Upper lobe of right lung (tissue), 1 donor: ENCODE measurements at places on chromosomes 1 and 21. TPM values are rescaled to one million over a fixed set of nuclear protein-coding genes. Genes with fewer than 3 reads are reported as not detected.
A peak's percentile ranks its signal among the peaks of the same experiment; 100 is the strongest.

- H3K27me3 ChIP-seq: no peaks in the 10 kb centered on the region
- H3K4me3 ChIP-seq: peak overlapping the region; percentile 71
- H3K27ac ChIP-seq: peak overlapping the region; percentile 77
- H3K4me1 ChIP-seq: peaks cover 28% of the 10 kb centered on the region
- peaks cover 16% of the 10 kb centered on the region for H3K36me3 ChIP-seq
Observed at GRCh38 chr1:244050014-244050834, 859 bp upstream of the ZBTB18 start.

DNA sequence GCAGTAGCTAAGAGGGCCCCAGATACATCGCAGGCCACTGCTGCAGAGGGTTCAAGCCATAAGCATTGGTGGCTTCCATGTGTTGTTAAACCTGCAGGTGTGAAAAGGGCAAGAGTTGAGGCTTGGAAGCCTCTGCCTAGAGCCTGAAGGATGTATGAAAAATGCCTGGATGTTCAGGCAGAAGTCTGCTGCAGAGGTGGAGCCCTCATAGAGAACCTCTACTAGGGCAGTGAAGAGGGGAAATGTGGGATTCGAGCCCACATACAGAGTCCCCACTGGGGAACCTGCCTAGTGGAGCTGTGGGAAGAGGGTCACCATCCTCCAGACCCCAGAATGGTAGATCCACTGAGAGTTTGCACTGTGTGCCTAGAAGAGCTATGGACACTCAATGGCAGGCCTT is 30.6 kb upstream of the ADGRL4 start:
- H3K4me3 ChIP-seq: no peak overlapping the region
- H3K27ac ChIP-seq: no peak overlapping the region
- no peaks in the 10 kb centered on the region for H3K4me1 ChIP-seq

GRCh38 chr21:34992736-34993398 is 56.2 kb downstream of the RUNX1 start:
- H3K4me1 ChIP-seq: peaks cover 16% of the 10 kb centered on the region
- DNase-seq: no peak
- no peak overlapping the region for H3K4me3 ChIP-seq
- no peaks in the 10 kb centered on the region for H3K27me3 ChIP-seq

DNA sequence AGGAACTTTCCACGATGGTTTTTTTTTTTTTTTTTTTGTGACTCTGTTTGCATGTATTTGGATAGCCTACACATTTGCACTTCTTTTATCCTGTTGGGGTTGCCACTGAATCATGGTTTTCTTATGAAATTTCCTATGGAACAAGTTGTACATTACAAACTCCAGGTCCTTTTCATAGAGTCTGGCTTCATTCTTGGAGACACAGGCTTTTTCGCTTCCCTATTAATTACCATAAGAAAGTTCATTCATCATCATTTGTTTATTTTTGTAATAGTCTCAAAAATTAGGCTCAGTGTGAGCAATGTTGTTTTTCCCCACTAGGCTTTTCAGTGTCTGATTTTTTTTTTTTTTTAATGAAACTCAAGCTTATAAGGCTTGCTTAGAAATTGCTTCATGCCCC is 179.4 kb downstream of the FMN2 start:
- H3K27me3 ChIP-seq: no peaks in the 10 kb centered on the region
- H3K4me1 ChIP-seq: no peaks in the 10 kb centered on the region
- H3K36me3 ChIP-seq: no peaks in the 10 kb centered on the region
- DNase-seq: no peak

DNA sequence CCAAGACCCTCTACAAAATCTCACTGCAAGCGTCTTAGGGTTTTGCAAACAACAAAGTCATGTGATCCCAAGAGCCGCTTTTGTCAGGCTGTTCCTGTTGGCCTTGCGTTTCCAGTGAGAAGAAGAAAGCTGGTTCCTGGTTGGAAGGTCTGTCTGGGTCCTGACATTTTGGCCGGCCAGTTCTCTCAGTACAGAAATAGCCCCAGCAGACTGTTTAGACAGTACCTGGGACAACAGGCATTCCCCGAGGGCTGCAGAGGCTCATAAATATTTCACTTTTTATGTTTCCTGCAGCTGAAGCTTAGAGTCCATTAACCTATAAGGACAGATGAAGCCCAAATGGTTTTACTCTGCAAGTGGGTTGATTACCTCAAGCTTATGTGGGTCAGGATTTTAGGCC is 8.6 kb downstream of the GPR137B start:
- no peaks in the 10 kb centered on the region for H3K36me3 ChIP-seq
- no peak overlapping the region for H3K4me3 ChIP-seq
- H3K27me3 ChIP-seq: no peaks in the 10 kb centered on the region
- H3K27ac ChIP-seq: no peak overlapping the region
- no peak for DNase-seq

GRCh38 chr21:41744028-41744930 is 22.6 kb downstream of the RIPK4 start:
- H3K27me3 ChIP-seq: no peaks in the 10 kb centered on the region
- H3K4me1 ChIP-seq: no peaks in the 10 kb centered on the region
- H3K27ac ChIP-seq: no peak overlapping the region

GRCh38 chr1:160905617-160905989 is 20.6 kb upstream of the ITLN1 start:
- H3K36me3 ChIP-seq: no peaks in the 10 kb centered on the region
- peak overlapping the region; percentile 34 for H3K27ac ChIP-seq
- no peak overlapping the region for H3K4me3 ChIP-seq
- H3K27me3 ChIP-seq: peaks cover 8% of the 10 kb centered on the region
- H3K4me1 ChIP-seq: peaks cover 8% of the 10 kb centered on the region
- DNase-seq: no peak

The CD52 gene
- total RNA-seq: 348 TPM

The SEMA6C gene
- 6.7 TPM for total RNA-seq

The OR6K3 gene
- total RNA-seq: 2.3 TPM

The ASTN1 gene
- 0.20 TPM for total RNA-seq

The CRYBG2 gene
- total RNA-seq: 6.9 TPM

The PLA2G2A gene
- 19.7 TPM for total RNA-seq
